Transverse colon (tissue), 4 donors: ENCODE measurements at places on chromosomes 4 and X. TPM values are rescaled to one million over a fixed set of nuclear protein-coding genes. Genes with fewer than 3 reads are reported as not detected.

DNA sequence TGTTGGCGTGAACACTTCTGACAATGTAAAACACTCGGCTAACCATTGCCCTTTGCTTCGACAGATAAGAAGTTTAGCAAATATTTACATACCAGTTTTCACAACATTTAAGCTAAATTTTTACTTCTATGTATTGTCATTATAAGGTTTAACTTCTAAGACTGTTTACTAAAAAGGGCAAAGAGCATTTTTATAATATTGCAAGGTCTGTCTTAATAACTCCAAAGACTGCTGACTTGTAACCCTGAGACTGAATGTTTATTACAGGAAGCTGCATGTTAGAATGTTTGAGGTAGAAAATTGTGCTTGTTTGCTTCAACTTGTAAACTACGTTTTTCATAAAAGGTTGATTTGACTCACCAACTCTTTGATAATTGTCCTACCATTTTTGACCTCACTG lies 213.2 kb upstream of the RPS6KA3 start:
- no peak for DNase-seq

- no peak for DNase-seq
Measured at GRCh38 chr4:168797738-168798375, 212.2 kb downstream of the CBR4 start.

DNA sequence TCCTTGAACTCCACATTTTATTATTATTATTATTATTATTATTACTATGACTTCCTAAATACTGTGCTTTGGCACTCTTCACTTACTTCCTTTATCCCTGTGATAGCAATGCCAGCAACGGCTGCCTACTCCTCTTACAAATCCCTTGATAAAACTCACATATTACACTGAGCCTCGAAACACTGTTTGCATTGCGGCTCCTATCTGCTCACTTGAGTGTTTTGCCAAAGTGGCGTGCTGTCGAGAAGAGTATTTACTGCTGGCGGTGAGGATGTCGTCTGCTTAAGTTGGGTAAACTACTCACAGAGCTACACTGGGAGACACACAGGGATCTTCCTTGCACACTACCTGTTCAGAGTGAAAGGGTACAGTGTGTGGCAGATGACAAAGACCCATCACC lies 143.4 kb upstream of the VCX3A start:
- no peak for DNase-seq

DNA sequence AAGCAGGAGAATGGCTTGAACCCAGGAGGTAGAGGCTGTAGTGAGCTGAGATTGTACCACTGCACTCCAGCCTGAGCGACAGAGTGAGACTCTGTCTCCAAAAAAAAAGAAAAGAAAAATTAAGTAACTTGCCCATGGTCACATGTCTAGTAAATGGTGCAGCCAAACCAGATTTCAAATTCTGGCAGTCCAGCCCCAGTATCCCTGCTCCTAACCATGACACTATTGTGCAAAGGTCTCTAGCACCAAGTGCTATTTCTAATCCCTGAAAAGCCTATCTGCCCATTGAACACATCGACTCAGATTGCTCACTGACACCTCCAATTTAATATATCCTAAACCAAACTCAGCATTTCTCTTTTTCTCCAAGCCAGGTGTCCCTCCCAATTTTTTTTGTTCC lies 7.6 kb upstream of the LAMP2 start:
- DNase-seq = no peak

GRCh38 chr4:156677656-156678055 lies 293.9 kb downstream of the PDGFC start:
- DNase-seq = no peak

GRCh38 chr4:2424581-2424980 lies 5.8 kb downstream of the CFAP99 start:
- DNase-seq = no peak

GRCh38 chr4:105194328-105195231 lies 47.9 kb downstream of the TET2 start:
- no peak for DNase-seq

GRCh38 chr4:141158219-141158618 lies 24.9 kb upstream of the RNF150 start:
- no peak for DNase-seq

GRCh38 chr4:182938205-182938645 lies 21.0 kb upstream of the DCTD start:
- peak; percentile 78 for DNase-seq

GRCh38 chr4:76622126-76622525 lies 187.1 kb downstream of the SHROOM3 start:
- DNase-seq = peak; percentile 27

GRCh38 chr4:141039156-141039555 lies 94.1 kb downstream of the RNF150 start:
- no peak for DNase-seq

GRCh38 chr4:40349561-40350198 lies 14.5 kb downstream of the CHRNA9 start:
- no peak for DNase-seq

DNA sequence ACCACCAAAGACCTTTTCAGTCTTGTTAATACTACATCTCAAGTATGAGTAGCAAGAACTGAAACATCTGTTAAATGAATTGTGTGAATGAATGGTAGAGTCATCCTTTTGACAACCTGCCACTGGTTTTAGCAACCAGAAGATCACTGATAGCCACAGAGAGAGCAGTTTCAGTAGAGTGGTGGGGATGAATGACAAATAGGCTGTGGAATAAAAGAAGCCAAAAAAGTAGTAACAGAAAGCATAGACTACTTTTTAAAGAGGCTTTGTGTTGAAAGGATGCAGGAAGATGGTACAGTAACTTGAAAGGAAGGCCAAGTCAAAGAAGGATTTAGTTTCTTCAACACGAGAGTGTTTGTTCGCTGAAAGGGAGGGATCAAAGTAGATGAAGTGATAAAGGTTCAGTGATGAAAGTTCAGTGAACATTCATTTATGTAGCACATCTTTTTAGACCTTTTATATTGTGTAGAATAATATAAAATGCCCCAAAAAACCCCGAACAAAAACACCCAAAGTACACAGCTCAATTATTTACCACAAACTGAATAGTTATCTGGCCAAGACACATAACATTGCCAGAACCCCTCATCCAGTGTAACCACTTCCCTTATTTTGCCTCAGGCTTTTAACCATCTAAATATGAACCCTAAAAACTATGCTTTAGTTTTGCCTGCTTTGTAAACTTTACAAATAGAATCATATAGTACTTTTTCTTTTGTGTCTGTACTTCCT lies 40.1 kb upstream of the EIF1AX start:
- DNase-seq = no peak

- no peak for DNase-seq
Measured at GRCh38 chrX:63436865-63437264, 85.7 kb upstream of the SPIN4 start.

The TCEAL2 gene
- 3.0 TPM for total RNA-seq

The PAGE2 gene
- total RNA-seq = not detected

The TMEM35A gene
- 9.1 TPM for total RNA-seq

The SLC7A11 gene
- under 0.01 TPM for total RNA-seq

The REELD1 gene
- total RNA-seq = 0.27 TPM

The CITED1 gene
- total RNA-seq = 24.3 TPM

The MAGEA1 gene
- not detected for total RNA-seq

The SMIM31 gene
- 11.1 TPM for total RNA-seq

The MAGEA9B gene
- total RNA-seq = not detected

The CFP gene
- 10.0 TPM for total RNA-seq

The ATOH1 gene
- total RNA-seq = 76.7 TPM

The SYTL4 gene
- 39.0 TPM for total RNA-seq

The TMEM31 gene
- not detected for total RNA-seq
